ENCODE measurements at places on chromosomes 1 and 21.

GRCh38 chr1:242673652-242674051 is 149.2 kb upstream of the PLD5 start:
- no peak for DNase-seq

GRCh38 chr1:8701794-8702471 is 115.5 kb downstream of the RERE start:
- no peak for DNase-seq

GRCh38 chr1:217535601-217536377 is 95.1 kb downstream of the GPATCH2 start:
- no peak for DNase-seq

DNA sequence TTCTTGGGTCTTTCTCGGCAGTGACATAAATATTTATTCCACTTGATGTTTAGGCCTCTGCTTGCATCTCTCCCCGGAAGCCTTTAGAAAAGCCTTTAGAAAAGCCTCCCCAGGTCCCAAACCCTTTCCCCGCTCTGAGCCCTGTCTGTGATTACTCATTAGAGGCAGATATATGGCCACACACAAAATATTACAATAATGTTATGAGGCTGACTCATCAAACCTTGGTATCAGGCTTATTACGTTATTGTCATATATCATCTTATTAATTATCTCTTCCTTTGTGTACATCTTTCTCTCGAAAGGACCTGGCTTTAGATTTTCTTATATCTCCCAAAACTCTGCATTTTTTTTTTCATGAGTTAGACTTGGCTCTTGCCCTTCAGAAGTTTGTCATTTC is 69.5 kb downstream of the FGGY start:
- no peak for DNase-seq

DNA sequence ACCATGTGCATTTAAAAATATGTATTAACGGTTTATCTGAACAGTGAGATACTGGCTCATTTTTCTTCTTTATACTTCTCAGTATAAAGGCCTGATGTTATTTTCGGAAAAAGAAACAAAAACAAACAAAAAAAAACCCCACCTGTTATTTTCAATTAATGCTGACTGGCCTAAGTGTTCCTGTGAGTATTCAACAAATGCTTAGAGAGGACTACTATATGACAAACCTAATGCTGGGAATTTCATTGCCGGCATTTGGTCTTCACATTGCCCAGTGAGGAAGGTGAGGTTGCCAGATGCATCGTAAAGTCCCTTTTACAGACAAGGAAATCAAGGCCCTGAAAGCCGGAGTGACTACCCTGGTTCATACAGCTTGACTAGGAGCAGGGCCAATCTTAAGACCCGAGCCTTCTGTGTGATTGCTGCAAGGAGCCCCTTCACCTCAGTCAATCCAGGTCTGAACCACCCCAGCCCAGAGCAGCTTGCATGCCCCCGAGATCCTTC is 599 bp downstream of the MRPL24 start:
- DNase-seq, result no peak

- DNase-seq, result no peak
These were observed 89.1 kb upstream of the KCNK2 start for GRCh38 chr1:214993419-214993818.

DNA sequence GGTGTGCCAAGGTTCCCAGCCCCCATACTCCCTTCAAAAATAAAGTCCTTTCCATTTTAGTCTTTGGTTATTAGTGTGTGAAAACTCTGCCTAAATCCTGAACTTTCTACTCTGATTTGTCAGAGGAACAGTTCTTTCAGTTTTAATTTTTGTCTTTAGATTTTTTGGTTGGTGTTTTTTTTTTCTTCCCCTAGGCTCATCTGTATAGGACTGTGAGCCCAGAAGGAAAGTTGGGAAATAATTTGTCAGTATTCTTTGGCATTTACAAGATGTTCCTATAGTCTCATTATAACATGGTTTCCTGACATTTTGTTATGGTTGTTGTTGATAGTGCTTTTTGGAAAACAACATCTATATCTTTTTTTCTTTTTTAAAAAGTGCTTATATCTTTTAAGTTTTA is 38.0 kb downstream of the LAMC1 start:
- no peak for DNase-seq

GRCh38 chr1:242065813-242066212 is 66.9 kb upstream of the MAP1LC3C start:
- no peak for DNase-seq

DNA sequence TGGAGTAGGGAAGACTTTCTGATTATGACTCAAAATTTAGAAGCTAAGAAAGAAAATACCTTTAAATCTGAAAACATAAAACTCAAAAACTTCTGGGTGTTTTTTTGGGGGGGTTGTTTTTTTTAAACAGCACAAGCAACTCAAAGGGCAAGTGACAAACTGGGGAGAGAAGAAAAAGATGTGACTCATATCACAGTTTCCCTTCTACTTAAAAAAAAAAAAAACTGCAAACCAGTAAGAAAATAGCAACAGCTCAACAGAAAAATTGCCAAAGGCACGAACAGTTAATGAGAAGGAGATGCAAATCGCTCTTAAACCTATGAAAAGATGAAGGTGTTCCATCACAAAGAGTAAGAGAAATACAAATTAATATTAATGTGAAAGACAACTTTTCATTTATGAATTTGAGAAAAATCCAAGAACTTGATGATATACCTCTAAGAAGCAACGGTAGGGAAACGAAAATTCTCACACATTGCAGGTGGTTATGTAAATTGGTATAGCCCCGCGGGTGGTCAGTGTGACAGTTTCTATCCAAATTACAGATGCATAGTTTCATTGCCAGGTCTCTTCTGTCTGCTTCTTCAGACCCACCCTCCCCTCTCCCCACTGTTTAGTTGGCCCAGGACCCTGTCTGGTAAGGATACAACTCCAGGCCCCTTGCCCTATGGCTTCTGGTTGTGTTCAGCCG is 9.0 kb downstream of the IFNAR2 start:
- no peak for DNase-seq

DNA sequence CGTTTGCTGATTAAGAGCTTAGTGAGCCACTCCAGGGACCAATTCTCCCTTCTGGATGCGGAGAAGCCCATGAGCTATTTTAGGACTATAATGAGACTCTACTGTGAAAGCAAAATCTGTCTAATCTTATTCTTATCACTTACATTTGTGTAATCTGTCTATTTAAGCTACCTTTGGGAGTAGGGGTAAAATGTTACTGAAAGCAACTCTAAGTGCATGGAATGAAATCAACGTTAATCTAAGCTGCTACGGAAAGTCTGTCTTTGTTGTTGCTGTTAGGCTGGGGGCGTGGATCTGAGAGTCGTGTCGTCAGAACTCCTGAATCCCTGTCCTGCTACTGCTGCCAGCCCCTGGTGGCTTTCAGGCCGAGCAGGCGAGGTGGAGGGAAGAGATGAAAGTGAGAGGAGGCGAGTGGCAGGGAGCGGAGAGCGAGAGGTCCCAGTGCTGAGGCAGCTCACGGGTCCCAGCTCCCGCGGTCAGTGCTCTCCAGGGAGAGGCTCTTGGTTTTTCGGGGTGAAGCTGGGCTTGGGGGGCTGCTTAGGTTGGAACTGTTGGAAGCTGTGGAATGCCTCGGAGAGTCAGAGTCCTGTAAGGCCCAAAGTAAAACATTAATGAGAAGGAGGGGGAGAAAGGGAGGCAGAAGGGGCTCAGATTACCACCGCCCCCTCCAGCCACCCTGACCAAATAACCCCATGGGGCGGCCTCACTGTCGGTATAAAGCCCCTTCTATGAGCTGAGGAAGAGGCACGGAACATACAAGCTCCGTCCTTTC is 53.9 kb downstream of the COQ8A start:
- DNase-seq, result no peak

DNA sequence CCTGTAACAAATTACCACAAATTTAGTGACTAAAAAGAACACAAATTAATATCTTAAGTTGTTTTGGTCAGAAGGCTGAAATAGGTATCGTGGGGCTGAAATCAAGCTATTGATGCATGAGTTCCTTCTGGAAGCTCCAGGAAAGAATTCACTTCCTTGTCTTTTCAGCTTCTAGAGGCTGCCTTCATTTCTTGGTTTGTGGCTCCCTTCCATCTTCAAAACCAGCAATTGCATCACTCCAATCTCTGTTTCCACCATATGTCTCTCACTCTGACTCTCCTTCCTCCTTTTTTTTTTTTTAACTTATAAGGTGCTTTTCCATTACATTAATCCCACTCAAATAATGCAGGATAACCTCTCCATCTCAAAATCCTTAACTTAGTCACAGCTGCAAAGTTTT is 78.4 kb downstream of the OLFM3 start:
- no peak for DNase-seq

- DNase-seq, result no peak
These were observed 11.0 kb downstream of the GSTM5 start for GRCh38 chr1:109722908-109723691.

GRCh38 chr1:189960769-189961168 is 516.9 kb downstream of the BRINP3 start:
- DNase-seq, result no peak

DNA sequence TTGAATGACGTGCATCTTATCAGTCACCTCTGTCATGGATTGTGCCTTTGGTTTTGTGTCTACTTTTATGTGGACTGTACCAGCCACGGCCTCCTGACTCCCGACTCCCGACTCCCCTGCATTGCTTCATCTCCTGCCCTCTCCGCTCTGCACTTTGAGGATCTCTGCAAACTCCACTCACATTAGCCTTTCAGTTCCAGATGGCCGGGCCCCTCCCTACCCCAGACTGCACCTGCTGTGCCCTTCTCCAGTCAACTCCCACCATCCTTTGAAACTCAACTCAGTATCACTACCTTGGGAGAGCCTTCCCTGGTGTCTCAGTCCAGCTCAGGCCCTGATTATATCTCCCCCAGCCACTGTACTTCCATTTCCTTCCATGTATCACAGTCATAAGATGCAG is 71.4 kb downstream of the MDM4 start:
- no peak for DNase-seq

DNA sequence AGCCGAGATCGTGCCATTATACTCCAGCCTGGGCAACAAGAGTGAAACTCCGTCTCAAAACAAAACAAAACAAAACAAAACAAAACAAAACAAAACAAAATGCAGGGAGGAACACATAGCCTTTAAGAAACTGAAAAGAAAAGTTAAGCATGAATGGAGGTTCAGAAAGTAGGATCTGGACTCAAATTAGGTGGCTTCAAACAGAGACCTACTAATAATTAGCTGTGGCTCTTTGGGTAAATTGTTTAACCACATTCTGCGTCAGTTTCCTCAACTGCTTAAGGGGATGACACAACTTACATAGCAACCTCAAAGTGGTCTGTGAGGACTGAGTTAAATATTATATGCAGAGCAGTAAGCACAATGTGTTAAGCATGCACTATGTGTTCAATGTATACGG is 458.2 kb downstream of the ADGRL2 start:
- DNase-seq, result no peak

GRCh38 chr1:53249706-53250105 is 11.4 kb upstream of the MAGOH start:
- DNase-seq, result no peak

DNA sequence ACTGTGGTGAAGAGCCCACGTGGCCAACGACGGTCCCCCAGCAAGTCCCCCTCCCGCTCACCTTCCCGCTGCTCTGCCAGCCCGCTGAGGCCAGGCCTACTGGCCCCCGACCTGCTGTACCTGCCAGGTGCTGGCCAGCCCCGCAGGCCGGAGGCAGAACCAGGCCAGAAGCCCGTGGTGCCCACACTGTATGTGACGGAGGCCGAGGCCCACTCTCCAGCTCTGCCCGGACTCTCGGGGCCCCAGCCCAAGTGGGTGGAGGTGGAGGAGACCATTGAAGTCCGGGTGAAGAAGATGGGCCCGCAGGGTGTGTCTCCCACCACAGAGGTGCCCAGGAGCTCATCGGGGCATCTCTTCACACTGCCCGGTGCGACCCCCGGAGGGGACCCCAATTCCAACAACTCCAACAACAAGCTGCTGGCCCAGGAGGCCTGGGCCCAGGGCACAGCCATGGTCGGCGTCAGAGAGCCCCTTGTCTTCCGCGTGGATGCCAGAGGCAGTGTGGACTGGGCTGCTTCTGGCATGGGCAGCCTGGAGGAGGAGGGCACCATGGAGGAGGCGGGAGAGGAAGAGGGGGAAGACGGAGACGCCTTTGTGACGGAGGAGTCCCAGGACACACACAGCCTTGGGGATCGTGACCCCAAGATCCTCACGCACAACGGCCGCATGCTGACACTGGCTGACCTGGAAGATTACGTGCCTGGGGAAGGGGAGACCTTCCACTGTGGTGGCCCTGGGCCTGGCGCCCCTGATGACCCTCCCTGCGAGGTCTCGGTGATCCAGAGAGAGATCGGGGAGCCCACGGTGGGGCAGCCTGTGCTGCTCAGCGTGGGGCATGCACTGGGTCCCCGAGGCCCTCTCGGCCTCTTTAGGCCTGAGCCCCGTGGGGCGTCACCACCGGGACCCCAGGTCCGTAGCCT is 46.8 kb downstream of the TRIM11 start:
- no peak for DNase-seq

GRCh38 chr1:219659005-219659600 is 46.2 kb upstream of the ZC3H11B start:
- DNase-seq, result no peak

DNA sequence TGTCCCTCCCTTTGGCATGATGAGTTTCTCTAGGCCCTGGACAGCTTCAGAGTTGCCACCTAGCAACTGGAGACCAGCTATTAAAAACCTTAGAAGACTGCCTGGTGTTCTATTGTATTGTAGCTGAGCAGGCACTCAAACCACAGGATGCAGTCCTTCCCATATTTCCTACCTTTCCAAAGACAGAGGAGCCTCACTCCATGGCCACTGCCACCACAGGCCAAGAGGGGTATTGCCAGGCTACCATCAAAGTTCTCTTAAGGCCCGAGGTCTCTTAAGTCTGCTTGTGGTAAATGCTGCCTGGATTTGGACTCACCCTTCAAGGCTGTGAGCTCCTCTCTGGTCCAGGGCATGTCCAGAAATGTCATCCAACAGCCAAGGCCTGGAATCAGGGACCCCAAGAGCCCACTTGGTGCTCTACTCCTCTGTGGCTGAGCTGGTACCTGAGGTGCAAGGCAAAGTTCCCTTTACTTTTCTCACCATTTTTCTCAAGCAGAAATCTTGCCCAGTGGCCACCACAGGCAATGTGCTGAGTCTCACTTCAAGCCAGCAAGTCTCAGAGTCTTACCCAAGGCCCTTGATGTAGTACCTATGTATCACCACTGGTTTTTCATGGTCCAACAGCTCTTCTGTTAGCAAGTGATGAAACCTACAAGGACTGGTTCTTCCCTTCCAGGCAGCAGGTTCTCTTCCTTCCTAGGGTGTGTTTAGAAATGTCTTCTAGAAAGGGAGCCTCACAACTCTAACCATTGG is 269.4 kb downstream of the AMY1C start:
- no peak for DNase-seq

DNA sequence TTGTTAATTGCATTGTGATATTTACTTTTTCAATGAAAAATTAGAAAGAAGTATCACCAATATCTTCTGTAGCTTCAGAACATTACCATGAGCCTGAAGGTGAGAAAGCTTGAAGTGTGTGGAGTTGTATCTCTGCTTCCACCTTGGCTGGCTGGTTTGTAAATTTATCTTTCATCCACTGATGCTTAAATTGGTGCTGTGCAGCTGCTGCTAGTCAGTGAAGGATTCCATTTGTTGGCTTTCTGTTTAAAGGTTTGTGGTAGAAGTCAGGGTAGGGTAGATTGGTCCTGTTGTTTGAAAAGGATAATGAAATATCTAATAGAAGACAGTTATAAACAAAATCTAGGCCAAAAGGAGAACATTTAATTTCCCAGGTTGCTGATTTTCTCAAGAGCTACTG is 105.7 kb downstream of the C1orf21 start:
- no peak for DNase-seq
